ENCODE measurements at places on chromosomes 2 and 18. TPM values are rescaled to one million over a fixed set of nuclear protein-coding genes. Genes with fewer than 3 reads are reported as not detected.

PHLPP1 gene
- total RNA-seq, result 7.1 TPM

GRCh38 chr2:60413069-60413813 lies 140.2 kb downstream of the BCL11A start:
- DNase-seq, result no peak

DNA sequence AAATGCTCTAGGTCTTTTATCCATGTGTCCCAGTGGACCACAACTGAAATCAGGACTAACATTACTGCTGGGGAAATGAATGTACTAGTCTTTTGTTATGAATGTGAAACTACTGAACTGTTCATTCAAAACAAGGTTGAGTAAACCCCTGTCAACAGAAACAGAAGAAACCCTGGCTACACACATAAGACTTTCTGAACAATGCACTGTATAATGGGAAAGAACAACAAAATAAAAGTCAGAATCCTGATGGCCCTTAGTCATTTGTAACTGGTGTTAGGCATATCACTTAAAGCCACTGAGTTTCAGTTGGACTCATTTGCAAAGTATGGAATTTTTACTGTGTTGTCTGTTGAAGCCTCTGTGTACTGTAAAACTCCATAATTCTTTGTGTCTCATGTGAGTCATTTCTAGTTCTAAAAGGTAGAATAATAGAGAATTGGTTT lies 77.0 kb upstream of the UBXN4 start:
- DNase-seq, result no peak

DNA sequence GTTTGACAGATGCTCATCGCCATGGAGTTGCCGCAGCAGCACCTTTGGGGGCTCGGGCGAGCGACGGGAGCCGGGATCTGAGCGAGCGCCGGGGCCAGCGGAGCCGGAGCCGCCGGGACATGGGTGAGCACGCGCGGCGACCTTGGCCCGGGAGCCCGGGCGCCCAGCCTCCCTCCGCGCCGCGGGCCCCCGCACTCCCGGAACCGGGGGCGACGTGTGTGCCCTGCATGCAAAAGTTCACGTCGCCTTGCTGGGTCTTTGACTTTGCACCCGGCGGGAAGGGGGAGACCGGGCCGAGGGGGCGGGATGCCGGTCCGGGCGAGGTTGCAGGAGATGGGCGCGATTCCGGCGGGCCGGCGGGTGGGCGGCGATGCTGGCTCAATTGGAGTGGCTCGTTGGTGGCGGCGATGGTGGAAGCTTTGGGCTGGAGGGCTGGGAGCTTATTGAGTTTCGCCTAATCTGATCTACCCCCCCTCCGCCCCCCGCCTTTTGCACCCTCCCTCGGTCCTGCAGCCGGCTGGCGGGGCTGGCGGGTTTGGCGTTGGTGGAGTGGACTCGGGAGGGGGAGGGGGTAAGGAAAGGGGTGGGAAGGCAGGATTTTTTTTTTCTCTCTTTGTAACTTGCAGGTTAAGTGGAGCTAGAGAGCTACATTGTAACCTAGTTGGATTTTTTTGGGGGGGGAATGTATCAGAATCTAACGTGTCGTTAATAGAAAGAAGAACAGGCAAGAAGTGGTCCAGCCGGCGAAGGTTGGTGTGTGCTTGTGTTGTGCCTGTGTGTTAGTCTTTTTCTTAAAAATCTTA lies at the start of gene SETBP1:
TSS of gene SETBP1 (plus strand) at position 616 of the 803 bp plus-strand sequence. CDS start 20,459 bp downstream, outside the sequence.
- no peak for DNase-seq

IL36RN gene
- total RNA-seq, result not detected

- DNase-seq, result no peak
Measured at GRCh38 chr2:241033994-241034393, 35.6 kb downstream of the SNED1 start.

BOLL gene
- not detected for total RNA-seq

C2orf80 gene
- total RNA-seq, result not detected

GRCh38 chr18:42258301-42258965 lies 303.4 kb downstream of the PIK3C3 start:
- DNase-seq, result no peak

DNA sequence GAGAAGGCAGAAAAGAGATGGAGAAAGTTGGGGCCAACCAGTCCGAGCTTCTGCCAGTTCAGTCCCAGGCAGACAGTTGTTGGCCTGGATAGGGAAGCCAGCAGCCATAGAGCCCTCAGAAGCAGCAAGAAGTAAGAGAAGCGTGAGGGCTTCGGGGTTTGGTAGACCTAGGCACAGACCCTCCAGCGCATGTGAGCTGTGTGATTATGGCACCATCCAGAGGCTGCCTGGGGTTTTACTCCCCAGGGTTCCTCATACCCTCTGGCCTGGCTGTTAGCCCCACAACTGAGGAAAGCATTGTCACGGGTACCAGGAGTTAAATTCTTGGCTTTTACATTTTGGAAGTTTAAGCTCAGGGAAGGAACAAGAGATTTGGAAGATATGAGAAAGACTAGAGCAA lies 93.7 kb upstream of the RAB6C start:
- DNase-seq, result no peak

- no peak for DNase-seq
Measured at GRCh38 chr2:226902041-226902966, 66.5 kb downstream of the RHBDD1 start.

DNA sequence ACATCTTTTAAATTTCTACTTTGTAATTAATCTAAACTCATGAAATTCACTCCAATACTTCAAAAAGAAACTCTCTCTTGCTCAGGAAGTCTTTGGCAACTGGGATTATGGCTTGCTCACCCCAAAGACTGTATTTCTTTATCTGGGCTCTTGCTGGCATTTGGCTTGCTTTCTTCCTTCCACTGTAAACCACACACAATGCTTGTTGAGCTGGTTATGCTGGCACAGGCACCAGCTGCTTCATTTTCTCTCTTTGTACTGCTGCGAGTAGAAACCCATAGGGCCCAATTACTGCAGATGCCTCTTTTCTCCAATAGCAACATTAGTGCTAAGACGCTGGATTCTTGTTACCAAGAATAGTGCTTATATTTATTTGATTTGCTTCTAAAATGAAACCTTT lies 51.4 kb downstream of the SLC38A11 start:
- DNase-seq, result no peak

PUS10 gene
- 7.5 TPM for total RNA-seq

DNA sequence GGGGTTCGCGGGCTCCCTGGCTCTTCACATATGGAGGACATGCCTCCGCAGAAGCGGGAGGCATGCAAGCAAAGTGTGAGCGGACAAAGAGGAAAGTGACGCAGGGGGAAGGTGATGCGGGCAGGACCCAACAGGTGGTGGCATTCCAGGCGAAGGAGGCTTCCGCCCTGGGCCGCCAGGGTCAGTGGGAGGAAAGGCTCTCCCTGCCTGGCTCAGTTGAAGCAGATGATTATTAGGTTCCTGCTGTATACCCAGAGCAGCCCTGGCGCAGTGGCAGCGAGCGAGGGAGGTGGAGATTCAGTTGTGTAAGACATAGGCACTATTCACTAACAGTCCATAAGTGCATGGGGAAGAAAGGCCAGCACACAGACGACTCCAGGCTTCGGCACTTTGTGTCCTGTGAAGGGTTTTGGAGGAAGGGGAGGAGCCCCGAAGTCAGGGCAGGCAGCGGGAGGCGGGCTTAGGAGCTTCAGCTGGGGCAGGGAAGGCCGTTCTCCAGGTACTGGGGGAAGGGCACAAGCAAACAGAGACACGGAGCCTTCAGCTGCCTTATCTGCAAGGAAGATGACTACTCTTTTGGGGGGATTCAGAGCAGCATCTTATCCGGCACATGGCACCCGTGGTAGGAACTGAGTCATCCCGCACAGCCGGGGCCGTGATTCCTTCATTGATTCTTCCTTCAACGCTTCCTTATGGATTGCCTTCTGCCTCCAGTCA lies 89.8 kb downstream of the TGOLN2 start:
- DNase-seq, result no peak

DNA sequence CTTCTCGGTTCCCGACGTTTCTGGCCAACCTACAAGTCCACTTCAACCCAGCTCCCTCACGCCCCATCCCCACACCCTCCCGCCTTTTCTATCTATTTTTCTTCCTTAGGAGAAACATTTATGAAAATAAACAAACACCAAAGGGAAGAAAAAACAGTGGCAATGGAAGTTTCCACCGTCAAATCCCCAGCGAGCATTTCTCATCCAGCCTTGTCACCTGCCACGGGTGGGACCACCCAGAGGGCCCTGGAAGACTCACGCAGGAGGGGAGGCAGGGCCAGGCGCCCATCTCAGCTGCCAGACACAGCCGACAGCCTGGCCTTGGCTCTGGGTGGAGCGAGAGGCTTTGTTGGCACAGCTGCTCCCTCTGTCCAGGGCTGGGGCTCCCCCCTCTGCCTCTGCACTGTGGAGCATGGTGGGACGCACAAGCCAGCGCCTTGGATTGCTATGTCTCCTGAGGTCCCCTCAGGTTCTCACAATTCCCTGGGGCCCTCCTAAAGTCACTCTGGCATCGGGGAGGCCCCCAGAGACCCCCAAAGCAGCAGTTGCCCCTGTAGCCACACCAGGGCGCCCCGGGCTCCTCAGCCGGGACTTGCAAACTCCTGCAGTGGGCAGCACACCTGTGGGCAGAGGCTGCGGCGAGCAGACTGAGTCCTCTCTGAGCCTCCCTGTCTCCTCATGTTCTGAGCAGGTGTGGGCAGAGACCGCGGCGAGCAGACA lies 395.7 kb upstream of the SALL3 start:
- no peak for DNase-seq

- DNase-seq, result no peak
Measured at GRCh38 chr2:65228263-65228750, 676 bp downstream of the ACTR2 start.

GRCh38 chr2:25339211-25339674 lies 2.5 kb downstream of the DNMT3A start:
- DNase-seq, result no peak

All from pulmonary artery endothelial cell (primary cell).